Right renal pelvis (tissue), 4 donors: ENCODE measurements at places on chromosomes 5 and 9. TPM values are rescaled to one million over a fixed set of nuclear protein-coding genes. Genes with fewer than 3 reads are reported as not detected.

The PCDHB2 gene
- 7.7 TPM for polyA plus RNA-seq

The UGT3A1 gene
- 134 TPM for polyA plus RNA-seq

The TSLP gene
- 0.17 TPM for polyA plus RNA-seq

The GMCL2 gene
- not detected for polyA plus RNA-seq

The RNF130 gene
- 81.4 TPM for polyA plus RNA-seq

The CTNND2 gene
- 1.9 TPM for polyA plus RNA-seq
